Activated T-helper 1 cell treated with Interleukin-2 at 50 U/mL for 16 hours (primary cell): ENCODE measurements at places on chromosomes 12 and 14.

GRCh38 chr14:55434805-55435174 lies 5.6 kb downstream of the TBPL2 start:
- no peak for DNase-seq

GRCh38 chr12:1844661-1845409 lies 24.5 kb downstream of the LRTM2 start:
- DNase-seq, result no peak

- no peak for DNase-seq
Observed at GRCh38 chr12:24360057-24360456, 410.6 kb upstream of the SOX5 start.

- no peak for DNase-seq
Observed at GRCh38 chr12:57446292-57446960, 8.7 kb upstream of the INHBE start.

DNA sequence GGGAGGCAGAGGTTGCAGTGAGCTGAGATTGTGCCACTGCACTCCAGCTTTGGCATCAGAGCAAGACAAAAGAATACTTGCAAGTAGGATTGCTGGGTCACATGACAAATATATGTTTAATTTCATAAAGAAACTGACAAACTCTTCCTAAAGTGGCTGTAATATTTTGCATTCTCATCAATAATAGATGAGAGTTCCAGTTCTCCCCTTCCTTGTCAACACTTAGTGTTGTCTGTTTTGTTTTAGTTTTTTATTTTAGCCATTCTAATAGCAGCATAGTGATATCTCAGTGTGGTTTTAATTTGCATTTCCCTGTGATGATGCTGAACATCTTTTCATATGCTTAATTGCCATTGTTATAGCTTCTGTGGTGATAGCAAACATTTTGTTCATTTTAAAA lies 31.2 kb downstream of the SLC39A9 start:
- no peak for DNase-seq

DNA sequence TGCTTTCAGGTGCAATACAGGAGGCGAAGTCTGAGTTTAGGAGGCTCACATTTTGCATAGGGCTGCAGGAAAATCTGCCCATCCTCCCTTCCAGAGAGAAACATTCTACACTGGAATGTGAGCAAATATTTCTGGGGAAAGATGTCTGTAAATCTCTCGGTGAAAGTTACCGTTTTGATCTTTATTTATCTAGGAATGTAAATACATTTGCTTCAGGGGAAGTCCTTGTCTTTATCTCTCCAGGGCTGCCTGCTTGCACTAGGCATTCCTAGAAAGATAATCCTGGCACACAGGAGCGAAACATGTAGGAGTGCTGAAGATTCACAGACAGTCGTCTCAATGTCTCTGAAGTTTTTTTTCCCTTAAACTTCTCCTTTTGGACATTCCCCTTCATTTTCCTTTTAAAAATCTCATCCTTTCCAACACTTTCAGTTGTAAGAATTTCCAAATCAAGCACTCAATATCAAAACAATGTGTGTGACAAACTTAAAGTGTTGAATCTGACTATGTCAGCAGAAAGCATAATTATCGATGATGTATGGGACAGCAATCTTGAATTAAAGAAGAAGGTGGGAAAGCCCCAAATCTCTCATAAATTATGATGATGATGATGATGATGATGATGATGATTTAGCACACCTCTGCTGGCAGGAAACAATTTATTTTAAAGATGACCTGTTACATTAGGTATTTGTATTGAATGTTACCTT lies 113.4 kb upstream of the RESF1 start:
- DNase-seq, result no peak
